ENCODE measurements at places on chromosomes 5 and 9.

DNA sequence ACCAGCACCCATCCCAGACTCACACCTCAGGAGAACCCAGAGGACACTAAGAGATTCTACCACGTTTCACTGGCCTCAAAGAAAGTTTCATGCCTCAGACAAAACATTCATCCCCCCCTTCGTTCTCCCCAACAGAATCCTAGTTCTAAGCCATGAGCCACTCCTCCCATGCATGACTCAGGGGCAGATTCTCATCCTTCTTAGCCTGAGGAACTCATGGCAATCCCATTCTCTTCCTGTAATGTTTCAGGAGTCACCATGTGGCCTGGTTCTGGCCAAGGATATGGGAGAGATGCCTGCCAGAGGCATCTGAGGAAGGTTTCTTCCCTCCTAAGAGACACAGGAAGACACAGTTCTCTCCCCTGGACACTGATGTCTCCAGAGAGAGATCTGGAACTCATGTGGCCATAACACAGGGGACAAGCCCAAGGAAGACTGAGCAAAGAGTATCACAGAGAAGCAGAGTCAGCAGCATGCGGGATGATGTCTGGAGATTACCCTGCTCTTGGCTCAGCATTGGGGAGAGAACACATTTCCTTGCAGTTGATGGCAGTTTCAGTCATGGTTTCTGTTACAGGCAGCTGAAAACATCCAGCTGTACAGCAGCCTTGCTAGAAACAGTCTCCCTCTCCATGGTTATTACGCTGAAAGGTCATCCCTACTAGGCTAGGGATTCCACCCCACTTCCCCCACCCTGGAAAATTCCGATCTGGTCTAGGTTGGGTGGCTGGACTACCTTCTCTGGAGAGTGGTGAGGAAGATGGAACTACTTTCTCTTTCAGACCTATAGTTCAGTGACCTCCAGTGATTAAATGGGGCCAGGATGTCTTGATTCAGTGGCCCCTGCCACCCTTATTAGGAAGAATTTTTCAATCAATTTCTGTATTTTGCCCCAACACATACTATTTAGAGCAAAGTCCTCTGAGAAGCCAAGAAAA, 115.4 kb downstream of the ZNF608 start:
- DNase-seq, result no peak

DNA sequence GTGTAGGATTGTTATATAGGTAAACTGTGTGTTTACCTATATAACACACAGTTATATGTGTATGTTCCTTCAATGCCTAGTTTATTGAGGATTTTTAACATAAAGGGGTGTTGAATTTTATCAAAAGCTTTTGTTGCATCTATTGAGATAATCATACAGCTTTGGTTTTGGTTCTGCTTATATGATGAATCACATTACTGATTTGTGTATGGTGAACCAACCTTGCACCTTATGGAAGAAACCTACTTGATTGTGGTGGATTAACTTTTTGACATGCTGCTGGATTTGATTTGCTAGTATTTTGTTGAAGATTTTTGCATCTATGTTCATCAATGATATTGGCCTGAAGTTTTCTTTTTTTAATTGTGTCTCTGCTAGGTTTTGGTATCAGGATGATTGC, 194.9 kb downstream of the TMEM167A start:
- no peak for DNase-seq

DNA sequence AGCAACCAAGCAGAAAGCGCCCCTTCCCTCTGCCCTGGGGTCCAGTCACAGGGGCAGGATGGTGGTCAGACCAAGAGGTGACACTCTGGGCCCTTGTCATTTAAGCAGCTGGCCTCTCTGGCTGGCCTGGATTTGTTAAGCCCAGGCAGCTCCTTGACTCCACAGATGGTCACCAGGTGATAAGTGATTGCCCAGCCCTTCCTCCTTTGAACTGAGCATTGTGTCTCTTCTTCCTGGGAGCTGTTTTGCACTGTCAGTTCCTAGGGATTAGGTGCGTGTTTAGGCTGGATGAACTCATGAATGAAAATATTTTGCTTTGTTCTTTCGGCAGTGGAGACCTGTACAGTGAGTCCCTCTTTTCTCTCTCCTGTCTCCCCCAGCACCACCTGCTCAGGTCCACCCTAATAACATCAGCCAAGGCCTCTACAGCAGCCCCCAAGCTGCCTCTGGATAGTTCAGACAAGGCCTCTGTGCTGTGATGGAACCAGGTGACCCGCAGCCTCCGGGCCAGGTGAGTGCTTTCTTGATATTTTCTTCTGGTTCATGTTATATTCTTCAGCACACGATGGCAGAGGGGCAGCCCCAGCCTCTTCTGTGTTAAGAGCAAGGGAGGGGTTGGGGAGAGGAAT, 139.7 kb upstream of the PITX1 start:
- no peak for DNase-seq

DNA sequence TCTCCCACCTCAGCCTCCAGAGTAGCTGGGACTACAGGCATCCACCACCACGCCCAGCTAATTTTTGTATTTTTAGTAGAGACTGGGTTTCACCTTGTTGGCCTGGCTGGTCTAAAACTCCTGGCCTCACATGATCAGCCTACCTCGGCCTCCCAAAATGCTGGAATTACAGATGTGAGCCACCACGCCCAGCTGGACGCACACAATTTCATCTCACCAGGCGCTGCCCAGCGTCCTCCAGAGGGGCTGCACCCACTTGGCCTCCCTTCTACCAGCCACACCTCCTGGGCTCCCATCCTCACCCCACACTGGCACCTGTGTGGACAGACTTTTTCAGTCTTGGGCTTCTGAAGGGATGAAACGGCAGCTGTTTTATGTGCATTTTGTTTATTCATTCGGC, 3.8 kb upstream of the EXOC3 start:
- no peak for DNase-seq

DNA sequence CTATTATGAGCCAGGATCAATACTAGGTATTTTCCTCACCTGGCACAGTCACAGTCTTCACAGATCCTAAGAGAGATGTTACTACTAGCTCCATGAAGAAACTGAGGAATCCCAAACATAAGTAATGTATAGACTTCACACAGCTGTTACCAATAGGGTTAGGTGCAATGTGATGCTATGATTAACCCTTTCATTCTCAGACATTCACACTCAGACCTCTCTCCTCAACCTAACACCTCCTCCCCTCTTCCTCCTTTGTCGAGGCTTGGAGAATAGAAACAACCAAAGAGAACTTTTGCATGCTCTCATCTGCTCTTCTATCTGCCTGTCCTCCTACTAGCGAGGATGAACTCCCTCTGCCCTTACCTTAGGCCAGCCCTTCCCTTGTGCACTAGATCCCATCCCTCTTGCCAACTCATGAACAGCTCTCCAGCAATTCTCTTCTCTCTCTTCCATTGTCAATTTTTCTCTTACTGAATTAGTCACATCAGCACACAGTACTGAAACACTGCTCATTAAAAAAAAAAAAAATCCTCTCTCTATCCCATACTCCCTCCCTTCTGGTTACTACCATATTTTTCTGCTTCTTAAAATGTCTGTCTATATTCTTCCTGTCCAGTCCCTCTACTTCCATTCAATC, 47.7 kb downstream of the MAPKAP1 start:
- DNase-seq, result peak; percentile 25

GRCh38 chr9:37636511-37637448, 14.0 kb upstream of the FRMPD1 start:
- DNase-seq, result no peak

DNA sequence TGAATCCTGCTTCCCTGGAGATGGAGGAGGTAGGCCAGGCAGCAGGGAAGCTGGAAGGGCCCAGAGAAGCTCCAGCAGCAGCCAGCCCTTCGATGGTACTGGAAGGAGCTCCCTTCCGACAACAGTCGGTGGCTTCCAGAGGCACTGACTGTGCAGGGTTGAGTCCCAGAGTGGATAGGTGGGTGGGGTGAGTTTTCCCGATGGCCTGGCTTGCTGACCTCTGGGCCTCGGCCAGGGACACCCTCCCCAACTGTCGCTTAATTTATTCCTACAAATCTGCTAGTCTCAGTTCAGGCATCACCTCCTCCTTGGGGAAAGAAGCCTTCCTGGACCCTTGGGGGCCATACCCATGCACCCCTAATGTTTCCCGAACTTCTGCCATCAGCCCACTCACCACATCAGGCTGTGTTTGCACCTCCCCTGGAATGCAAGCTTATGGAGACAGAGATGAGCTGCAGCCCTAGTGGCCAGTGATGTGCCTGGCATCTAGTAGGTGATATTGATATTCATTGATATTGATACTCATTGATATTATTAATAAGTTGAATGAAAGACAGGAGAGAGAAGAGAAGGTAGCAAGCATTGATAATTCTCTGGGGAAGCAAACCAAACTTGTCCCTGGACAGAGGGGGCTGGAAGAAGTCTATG, 104.6 kb upstream of the BOD1 start:
- DNase-seq, result no peak

- DNase-seq, result peak; percentile 48
These were observed 1.3 kb downstream of the ZNF131 start for GRCh38 chr5:43121913-43122484.

DNA sequence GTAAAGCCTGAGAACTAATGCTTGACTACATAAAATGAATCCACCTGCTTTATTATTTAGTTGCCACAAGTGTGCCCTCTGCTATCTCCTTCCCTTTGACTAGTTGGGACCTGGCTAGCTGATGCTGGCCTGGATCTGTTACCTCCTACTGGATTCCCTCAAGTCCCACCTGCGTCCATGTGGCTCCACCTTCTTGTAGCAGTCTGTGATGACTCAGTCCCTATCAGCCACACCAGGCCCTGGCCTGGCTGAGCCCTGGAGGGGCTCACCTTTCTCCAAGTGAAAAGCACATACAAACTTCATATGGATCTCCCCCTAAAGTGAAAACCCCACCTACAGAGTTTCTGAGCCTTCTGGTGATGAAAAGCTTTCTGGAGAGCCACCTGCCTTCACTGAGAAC, 611.4 kb downstream of the SEMA5A start:
- DNase-seq, result peak; percentile 12

GRCh38 chr5:74401281-74401945, 239.1 kb downstream of the ENC1 start:
- DNase-seq, result no peak

DNA sequence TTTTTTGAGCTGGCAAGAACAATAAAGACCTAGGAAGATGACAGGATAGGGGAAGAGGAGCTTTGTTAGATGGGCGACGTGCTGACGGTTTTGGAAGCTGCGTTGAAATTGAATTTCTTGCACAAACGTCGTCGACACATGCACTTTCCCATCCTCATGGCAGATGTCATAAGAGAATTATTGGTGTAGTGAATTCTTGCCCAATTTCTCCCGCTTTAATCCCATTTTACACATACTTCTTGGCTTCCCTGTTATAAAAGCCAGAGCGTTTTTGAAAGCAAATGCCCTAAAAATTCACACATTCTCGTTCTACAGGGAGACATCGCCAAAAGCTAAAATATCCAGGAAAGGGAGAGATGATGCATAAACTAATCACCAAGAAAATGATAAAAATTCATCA, 109.8 kb upstream of the DAP start:
- no peak for DNase-seq

DNA sequence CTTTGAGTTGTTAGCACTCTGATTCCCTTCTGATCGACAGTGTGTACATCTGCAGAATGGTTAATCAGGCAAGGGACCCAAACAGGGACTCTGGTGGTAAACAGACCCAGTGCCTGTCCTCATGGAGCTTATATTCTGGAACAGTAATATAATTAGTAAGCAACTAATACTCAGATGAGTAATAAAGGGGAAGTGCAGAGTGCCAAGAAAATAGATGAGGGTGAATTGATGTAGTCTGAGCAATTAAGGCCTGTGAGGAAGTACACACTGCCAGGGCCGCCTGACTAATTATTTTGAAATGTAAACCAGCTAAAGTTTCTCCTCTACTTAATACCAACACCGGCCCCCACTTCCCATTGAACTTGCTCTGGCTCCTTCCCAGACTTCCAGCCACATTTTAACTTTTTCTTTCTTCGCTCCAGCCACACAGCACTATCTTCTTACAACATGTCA, 4.2 kb downstream of the DHX29 start:
- peak; percentile 82 for DNase-seq

GRCh38 chr5:136103118-136103517, 29.5 kb upstream of the SMAD5 start:
- no peak for DNase-seq

GRCh38 chr9:119487118-119487827, 118.0 kb upstream of the BRINP1 start:
- no peak for DNase-seq

DNA sequence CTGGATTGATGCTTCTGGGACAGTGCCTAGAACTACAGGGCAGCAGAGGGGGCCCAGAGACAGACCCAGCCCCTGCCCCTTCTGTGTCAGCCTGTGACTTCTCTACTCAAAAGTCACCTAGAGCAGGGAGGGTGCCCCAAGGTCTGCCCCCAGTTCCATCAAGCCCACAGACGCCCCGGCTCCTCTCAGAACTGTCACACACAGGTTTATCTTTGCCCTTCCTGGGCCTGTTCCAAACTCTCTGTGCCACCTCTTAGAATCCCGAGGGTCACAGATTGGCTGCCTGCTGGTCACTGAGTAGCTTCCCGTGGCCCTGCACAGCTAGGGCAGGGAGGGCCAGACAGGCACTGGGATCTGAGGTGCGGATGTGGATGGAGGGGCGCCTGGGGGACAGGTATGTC, 1.7 kb downstream of the RGS14 start:
- no peak for DNase-seq

GRCh38 chr9:37926737-37927118, 22.8 kb upstream of the SLC25A51 start:
- DNase-seq, result no peak

DNA sequence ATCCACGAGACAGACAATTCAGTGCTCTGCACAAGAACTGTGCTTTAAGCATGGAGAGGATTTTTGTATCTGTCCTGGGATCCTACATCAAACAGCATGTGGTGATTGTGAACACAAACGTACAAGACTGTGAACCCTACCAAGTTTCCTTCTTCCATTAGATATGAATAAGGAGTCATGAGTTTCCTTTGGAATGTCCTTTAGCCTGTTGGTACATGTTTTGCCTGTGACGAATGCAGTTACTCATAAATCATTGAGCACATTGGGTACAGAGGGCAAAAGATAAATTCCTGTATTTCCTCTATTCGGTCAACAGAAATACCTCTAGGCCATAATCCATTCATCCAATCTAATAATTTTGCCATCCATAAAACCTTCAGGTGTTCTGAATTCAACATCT, 61.5 kb downstream of the FXN start:
- peak; percentile 93 for DNase-seq

GRCh38 chr9:121331549-121331948, 38.5 kb downstream of the STOM start:
- DNase-seq, result no peak

DNA sequence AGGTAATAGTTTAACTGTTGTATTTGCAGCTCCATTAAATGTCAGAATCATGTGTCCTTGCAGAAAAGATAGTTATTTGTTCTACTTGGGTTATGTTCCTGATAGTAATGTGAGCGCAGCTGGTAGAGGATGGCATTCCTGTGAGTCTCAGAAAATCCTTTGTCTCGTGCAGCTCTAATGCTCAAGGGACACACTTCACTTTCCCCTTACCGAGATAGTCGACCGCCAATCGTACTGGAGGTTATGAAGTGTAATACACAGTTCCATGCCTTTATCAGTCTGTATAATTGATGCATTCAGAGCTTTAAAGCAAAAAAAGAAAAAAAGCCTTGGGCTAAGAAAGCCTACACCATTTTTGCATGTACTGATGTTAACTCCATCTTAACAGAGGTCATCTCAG, 60.2 kb upstream of the SRP19 start:
- no peak for DNase-seq

- DNase-seq, result peak; percentile 53
These were observed 67.5 kb upstream of the CKMT2 start for GRCh38 chr5:81165493-81166119.
